ENCODE measurements at places on chromosomes 5 and 9.

GRCh38 chr9:128116104-128117083 lies 11.1 kb downstream of the PTGES2 start:
- DNase-seq: no peak

- peak; percentile 24 for DNase-seq
These were observed 14.1 kb upstream of the OR2S2 start for GRCh38 chr9:35972093-35972492.

- no peak for DNase-seq
These were observed 1888.4 kb downstream of the MAT2B start for GRCh38 chr5:165393839-165394238.

GRCh38 chr9:11758016-11758415 lies 935.2 kb upstream of the TYRP1 start:
- DNase-seq: no peak

- DNase-seq: no peak
These were observed 8.7 kb downstream of the SETD9 start for GRCh38 chr5:56918054-56918453.

- no peak for DNase-seq
These were observed 409.5 kb downstream of the ARHGEF28 start for GRCh38 chr5:74035521-74035937.

DNA sequence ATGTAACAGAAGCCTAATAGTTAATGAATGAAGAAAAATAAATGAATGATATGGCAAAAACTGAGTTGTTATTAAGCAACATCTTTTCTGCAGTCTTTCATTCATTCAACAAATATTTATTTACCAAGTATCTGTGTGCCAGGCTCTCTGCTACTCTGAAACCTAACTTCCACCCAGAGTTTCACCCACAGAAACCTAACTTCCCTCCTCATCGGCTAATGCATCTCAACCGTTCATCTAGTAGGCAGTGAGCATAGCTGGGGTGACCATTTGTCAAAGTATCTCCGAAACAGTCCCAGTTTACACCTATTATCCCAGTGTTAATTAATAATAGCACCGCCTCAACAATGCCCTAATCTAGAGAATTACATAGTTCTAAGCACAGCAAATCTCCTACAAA lies 1.5 kb downstream of the TTC39B start:
- no peak for DNase-seq

- DNase-seq: no peak
These were observed 103.6 kb downstream of the FNBP1 start for GRCh38 chr9:129939431-129939830.

DNA sequence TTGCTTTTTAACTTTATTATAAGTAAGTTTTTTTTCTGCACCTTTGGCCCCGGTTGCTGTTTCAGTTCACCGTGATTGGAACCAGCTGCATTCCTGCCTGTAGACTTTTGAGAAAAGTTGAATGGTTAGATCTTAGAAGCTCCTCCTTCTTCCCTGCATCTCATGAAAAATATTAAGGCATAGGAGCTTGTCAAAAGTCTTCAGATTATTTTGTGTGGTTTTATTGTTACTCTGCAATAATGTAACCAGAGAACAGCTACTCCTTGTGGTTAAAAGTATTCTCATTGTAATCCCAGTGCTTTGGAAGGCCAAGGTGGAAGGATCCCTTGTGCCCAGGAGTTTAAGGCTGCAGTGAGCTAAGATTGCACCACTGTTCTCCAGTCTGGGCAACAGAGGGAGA lies 3.3 kb upstream of the SLC2A8 start:
- DNase-seq: no peak

DNA sequence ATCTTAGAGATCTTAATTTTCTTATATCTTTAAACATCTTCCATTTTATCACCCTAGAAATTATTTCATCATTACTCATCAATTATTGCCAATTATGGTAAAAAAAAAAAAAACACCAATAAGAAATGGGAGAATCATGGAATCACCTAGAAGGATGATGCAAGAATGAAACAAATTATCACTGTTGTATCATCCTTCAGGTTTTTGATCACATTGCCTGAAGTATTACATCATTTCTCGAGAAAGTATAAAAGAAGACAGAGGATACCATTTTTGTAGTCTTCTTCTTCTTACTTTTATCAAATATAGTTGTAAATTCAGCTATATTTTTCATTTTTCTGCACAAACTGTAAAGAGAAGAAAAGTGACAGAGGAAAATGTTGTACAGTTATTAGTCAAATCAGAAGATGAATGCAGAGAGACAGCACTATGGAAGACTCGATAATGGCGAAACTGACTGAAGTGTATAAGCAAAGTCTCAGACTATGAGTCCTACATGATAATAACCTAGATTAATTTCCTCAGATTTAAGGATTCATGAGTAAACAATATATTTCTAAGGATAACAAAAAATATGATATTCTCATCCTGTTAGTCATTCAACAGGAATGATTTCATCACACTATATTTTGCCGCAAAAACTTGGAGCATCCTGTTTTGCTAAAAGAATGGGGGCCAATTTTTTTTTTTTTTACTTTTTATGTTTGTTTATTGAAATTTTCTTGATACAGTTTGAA lies 5.9 kb upstream of the STC2 start:
- no peak for DNase-seq

GRCh38 chr9:133050781-133051180 lies 11.0 kb upstream of the CEL start:
- no peak for DNase-seq

- no peak for DNase-seq
These were observed 4.0 kb downstream of the MAN2A1 start for GRCh38 chr5:109693535-109694400.

GRCh38 chr5:78113689-78114264 lies 180.7 kb downstream of the AP3B1 start:
- DNase-seq: no peak

DNA sequence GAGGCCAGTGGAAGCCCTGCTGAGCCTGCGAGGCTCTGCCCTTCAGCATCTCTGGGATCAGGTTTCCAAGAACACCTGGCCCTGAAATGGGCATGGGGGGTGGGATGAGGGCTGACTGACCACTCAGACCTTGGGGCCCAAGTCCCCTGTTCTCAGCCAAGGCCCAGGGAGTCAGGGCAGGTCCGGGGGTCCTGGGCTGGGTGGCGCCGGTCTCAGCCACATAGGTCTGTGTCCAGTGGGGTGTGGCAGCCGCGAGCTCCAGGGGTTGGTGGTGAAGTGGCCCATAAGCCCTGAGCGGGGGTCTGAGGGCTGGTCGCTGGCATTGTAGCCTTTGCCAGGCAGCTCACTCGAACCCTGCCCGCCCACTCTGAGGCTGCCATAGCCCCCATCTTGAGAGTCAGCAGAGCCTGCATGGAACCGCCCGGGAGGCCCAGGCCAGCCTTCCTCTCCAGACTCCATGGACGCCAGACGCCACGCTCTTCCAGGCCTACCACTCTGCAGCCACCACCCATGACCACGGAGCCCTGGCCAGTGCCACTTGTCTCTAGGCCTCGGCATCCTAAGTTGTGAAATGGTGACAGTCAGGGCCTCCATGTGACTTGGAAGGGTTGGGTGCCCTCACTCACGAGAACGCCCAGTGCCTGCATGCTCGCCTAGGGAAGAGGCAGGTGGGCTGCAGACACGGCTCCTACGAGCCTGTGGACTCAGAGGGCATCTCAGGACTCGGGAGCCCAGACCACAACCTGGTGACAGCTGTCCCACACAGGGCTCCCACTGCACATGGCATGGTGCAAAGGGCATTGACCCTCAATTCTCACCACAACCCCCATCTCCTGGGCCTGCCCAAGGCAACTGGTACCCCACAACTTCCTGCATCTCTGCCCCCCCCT lies 6.7 kb upstream of the DBH start:
- no peak for DNase-seq

GRCh38 chr9:90301277-90301653 lies 341.4 kb downstream of the DIRAS2 start:
- no peak for DNase-seq

- no peak for DNase-seq
These were observed 54.7 kb upstream of the ZFR start for GRCh38 chr5:32499261-32499660.

DNA sequence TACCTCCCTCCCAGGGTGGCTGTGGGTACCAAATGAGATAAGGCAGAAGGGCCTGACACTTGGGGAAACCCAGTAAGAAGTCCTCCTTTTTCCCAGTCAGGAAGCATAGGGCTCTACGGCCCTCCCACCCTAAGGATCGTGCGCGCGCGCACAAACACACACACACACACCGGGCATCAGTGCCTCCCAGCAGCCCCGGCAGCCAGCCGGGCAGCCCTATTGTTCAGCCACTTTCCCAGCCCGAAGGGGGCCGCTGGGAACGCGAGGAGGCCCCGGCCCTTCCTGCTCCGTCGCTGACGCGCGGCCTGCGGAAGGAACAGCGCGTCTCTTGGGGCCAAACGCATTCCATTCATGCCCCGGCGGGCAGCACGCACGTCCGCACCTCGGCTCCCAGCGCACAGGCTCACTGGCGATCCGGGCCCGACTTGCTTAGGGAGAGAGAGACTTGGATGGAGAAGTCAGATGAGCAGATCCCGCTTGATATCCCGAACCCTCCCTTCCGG lies 22.6 kb downstream of the DUSP1 start:
- DNase-seq: no peak

DNA sequence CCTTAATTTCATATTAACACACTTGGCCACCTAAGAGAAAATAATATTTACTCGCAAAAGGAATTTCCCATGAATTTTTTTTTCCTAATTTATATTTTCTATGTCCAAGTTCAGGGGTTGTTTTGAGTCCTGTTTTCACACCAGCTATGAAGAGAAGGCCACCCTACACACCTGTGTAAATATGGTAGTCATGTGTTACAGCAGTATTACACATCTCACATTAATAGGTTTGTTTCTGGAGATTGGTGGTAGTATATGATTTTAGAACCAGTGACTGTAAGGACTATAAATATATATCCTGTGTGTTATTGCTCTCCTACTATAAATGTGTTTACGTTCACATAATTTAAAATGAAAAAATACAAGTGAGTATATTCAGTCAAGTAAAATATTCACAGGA lies 147.5 kb downstream of the PAM start:
- DNase-seq: no peak

GRCh38 chr9:130728721-130729120 lies 35.1 kb downstream of the EXOSC2 start:
- no peak for DNase-seq

- no peak for DNase-seq
These were observed 28.5 kb downstream of the DPYSL3 start for GRCh38 chr5:147481376-147481775.

DNA sequence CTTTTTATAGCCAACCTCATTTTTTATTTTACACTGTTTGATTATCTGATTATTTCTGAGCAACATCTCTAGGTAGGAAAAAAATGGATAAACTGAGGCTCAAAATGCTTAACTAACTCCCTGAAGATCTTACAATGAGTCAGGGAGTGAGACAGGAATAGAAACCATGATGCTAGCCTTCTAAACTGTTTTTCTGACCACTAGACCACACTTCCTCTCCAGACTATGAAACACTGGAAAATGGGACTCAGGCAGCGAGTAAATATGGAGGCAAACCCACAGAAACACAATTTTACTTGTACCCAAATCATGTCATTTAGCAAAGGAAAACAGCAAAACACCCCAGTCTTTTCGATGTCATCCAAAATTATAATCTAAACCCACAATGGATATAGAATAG lies 129.9 kb upstream of the ANKH start:
- no peak for DNase-seq

GRCh38 chr5:107282061-107282460 lies 388.7 kb downstream of the EFNA5 start:
- DNase-seq: no peak

DNA sequence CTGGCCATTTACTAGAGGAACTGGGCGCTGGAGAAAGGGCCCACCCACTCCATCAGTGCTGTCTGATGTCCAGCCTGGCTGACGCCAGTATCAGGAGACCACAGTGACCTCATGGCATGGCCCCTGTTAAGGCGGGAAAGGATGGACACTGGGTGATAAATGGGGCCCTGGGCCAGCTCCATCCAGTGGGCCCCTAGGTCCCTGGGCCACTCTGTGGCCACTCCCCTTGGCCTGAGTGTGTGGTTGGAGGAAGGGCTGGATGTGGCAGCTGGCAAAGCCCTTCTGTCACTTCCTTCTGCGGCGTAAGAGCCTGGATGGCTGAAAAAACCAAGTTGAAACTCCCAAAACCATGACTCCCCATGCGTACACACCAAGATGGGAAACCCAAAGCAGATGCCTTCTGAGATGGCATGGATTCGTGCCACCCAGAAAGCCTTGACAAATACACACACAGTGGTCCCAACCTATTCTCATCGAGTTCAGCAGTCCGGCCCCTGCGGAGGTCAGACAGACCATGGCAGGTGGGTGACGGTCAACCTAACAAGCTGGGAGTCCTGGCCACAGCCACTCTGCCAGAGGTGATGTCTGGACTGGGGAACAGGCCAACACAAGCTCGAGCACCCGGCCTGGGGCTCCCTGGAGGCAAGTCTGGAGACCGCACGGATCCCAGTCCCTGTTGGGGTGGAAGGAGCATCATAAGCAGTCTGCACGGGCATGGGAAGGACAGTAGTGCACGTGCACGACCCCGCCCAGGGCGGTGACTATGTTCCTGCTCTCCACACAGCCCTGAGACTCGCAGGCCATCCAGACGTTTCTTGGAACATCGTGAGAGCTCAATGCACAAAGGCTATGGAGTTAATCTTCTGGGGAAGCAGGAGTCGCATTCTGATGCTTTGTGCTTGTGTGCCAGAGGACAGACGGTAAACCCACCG lies 45.2 kb upstream of the NOTCH1 start:
- DNase-seq: no peak

GRCh38 chr5:32598260-32598937 lies 13.0 kb downstream of the SUB1 start:
- no peak for DNase-seq

DNA sequence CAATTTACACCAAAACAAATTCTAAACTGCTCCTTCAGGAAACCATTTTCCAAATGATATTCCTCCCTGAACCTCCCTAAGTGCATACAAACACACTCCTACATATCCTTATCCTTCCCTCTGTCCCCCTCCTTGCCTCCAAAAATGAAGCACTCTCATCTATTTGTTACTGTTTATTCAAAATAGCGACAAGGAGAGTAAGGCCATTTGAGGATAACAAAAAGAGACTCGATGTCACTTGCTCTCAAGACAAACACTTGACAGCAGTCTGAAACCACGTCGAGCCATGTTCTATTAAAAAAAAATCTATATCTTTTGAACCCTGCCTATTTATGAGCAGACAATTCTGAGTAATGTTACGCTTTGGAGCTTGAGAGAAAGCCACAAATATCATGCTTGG lies 547.9 kb downstream of the DTWD2 start:
- DNase-seq: no peak

DNA sequence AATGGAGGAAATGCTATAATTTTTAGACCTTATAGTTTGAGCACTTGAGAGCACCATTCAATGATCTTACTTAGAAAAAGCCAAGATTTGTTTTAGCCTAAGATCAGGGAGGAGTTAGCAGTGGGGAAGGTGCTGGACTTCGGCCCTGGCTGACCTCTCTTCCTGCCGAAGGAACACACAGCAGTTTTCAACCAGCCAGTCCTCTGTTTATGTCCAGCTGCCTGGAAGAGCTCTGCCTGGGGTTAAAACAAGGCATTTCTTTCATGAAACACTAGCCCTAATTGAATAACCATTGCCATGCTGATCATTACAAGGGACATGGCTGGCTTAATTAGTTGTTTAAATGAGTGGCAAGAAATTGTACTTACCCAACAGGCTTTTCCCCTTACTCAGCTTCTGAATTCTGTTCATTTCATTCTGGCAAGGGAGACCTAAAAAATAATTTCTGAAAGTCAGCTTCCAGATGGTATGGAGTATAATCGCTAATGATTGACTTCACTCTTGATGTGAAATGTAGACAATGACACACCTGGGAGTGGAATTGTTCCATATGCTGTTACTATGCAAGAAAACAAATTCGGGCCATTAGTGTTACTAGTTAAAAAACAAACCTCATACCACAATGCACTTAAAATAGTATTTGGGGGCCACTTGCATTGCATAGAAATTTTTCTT lies 514.2 kb downstream of the SPOCK1 start:
- DNase-seq: no peak
